ENCODE measurements at places on chromosomes 4 and X. TPM values are rescaled to one million over a fixed set of nuclear protein-coding genes. Genes with fewer than 3 reads are reported as not detected.

Gene RIPPLY1
- 0.11 TPM for total RNA-seq

Gene SORCS2
- 4.9 TPM for total RNA-seq

Gene HTRA3
- 20.2 TPM for total RNA-seq

Gene RBPJ
- 12.0 TPM for total RNA-seq

Gene ARHGAP6
- total RNA-seq: 0.01 TPM

Gene MAOA
- total RNA-seq: 1.2 TPM

Gene RTL3
- total RNA-seq: 0.15 TPM

Gene CDKL2
- total RNA-seq: 0.53 TPM

Gene FAM9C
- total RNA-seq: not detected

Gene SH3D19
- total RNA-seq: 22.9 TPM

Gene DMD
- total RNA-seq: 0.02 TPM

Gene PRR32
- total RNA-seq: not detected

Gene SLC4A4
- 1.6 TPM for total RNA-seq

Gene FGF2
- total RNA-seq: 49.1 TPM

Gene PTPN13
- total RNA-seq: 3.7 TPM

Gene IL13RA2
- 0.08 TPM for total RNA-seq

Gene FABP2
- not detected for total RNA-seq
